ENCODE measurements at places on chromosomes 11 and 22.

GRCh38 chr11:73376803-73377629, 817 bp downstream of the RELT start:
- peak; percentile 82 for DNase-seq

DNA sequence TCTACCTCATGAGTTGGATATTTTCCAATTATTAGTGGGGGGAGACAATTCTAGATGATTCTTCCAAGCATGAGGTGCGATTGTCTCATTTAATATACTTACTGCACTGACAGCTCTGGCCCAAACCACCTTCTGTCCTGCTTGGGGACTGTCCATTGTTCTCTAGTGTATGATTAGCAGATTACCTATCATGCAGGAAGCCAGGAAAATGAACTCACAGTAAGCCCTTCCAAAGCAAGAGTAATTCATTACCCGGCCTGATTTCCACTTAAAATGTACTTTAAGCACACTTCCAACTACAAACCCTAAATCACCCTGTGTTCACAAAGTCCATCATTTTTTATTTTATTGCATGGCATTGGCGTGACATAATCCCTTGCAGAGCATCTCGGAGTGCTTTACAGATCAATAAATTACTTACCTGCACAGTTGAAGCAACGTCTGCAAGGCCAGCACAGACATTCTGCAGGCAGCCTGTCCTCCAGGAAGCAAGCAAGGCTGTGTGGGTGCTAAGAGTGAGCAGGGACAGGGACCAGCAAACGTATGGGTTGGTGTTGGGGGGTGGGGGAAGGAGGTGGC, 838.2 kb downstream of the NTM start:
- DNase-seq, result no peak

DNA sequence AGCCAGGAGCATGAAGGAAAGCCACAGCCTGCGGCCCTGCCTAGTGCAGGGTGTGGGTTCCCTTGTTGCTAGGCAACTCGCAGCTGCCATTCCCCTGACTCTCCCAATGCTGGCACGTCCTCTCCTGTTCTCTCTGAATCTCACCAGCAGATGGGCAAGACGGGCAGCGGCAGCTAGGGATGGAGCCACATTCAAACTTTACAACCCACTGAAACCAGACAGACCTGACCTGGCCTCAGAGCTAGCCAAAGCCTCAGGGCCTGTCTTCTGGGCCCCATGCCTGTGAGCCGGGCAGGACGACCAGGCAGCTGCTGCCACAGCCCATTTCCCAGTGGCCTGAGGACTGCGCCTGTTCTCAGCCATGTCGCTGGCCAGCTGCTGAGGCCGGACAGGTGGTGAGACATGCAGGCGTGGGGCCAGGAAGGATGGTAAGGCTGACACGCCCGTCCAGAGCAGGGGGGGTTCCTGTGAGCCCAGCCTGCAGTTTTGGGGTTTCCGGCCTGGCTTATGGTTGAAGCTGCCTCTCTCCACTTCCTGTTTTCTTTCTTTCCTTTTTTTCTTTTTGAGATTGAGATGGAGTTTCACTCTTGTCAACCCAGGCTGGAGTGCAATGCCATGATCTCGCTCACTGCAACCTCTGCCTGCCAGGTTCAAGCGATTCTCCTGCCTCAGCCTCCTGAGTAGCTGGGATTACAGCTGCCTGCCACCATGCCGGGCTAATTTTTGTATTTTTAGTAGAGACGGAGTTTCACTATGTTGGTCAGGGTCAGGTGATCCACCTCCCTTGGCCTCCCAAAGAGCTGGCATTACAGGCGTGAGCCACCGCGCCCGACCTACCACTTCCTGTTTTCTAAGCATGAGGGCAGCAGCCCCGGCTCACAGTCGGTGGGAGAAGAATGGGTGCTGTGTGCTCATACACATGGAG, 4.1 kb downstream of the SUN2 start:
- peak; percentile 67 for DNase-seq

DNA sequence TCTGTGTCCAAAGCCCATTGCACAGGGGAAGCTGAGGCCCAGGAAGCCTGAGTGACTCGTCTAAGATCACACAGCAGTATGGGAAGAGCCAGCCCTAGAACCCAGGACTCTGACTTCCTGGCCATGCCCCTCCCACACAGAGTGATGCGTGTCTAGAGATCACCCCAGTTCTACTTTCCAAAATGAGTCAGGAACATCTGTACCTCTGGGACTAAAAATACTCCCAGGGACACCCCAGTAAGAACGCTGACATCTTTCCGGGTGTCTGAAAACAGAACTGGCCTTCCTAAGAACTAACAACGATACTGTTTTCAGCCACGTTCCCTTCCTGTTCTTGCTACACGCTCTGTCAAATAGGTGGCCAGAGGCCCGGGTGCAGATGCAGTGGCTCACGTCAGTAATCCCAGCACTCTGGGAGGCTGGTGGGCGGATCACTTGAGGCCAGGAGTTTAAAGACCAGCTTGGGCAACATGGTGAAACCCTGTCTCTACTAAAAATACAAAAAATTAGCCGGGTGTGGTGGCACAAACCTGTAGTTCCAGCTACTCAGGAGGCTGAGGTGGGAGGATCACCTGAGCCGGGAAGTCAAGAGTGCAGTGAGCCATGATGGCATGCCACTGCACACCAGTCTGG, 21.7 kb upstream of the PDGFB start:
- peak; percentile 36 for DNase-seq

DNA sequence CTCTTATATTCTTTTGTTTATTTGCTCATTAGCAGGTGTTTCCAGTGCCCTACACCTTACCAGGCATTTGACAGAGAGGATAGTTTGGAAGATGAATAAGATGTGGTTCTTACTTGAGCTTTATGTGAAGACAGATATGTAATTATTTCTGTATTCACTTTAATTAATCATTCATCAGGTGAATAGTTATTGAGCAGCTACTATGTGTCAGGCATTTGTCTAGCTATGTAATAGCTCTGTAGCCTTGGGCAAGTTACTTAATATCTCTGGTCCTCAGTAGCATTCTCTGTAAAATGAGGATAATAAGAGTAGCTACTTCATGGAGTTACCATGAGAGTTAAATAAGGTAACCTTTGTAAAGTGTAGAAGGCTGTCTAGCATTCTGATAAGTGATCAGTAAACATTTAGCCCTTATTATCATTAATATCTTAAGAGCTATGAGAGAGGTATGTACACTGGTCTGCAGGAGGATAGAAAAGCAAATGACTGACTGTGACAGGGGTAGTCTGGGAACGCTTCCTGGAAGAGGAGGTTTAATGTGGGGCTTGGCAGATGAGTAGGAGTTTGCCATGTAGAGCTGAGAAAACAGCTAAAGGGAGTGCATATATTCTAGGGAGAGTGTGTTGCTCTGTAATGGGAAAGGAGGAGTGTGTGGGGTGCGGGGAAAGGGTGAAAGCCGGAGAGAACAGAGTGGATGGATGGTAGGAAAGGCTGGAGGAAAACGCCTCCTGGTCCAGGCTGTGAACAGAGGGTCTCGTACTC, 56.1 kb downstream of the MICAL2 start:
- no peak for DNase-seq
